Activated T-cell treated with anti-CD3 and anti-CD28 coated beads, Interleukin-2, amount 50 U/mL, for 24 hours (primary cell): ENCODE measurements at places on chromosomes 5 and 9.

- no peak for DNase-seq
Observed at GRCh38 chr9:135301271-135302263, 178.0 kb upstream of the PPP1R26 start.

- DNase-seq, result peak; percentile 58
Observed at GRCh38 chr5:43073597-43074546, 33.8 kb upstream of the ANXA2R start.

DNA sequence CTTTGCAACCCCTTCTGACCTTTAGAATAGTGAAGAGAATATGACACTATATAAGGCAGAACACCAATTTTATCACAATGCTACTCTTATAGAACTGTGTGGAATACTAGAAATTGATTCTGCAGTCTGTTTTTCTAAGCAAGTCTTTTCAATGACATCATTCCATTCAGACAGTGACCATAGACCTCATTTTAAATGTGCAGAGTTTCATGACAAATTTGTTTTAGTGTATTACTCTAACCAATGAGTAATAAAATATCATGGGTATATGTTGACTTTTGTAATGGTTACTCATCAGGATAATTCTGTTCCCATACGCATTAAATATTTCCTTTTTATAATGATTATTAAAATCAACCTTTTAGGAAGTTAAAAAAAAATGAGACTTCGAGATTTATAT lies 219.9 kb downstream of the COX7C start:
- no peak for DNase-seq

GRCh38 chr5:51201024-51201423 lies 182.2 kb upstream of the ISL1 start:
- no peak for DNase-seq

DNA sequence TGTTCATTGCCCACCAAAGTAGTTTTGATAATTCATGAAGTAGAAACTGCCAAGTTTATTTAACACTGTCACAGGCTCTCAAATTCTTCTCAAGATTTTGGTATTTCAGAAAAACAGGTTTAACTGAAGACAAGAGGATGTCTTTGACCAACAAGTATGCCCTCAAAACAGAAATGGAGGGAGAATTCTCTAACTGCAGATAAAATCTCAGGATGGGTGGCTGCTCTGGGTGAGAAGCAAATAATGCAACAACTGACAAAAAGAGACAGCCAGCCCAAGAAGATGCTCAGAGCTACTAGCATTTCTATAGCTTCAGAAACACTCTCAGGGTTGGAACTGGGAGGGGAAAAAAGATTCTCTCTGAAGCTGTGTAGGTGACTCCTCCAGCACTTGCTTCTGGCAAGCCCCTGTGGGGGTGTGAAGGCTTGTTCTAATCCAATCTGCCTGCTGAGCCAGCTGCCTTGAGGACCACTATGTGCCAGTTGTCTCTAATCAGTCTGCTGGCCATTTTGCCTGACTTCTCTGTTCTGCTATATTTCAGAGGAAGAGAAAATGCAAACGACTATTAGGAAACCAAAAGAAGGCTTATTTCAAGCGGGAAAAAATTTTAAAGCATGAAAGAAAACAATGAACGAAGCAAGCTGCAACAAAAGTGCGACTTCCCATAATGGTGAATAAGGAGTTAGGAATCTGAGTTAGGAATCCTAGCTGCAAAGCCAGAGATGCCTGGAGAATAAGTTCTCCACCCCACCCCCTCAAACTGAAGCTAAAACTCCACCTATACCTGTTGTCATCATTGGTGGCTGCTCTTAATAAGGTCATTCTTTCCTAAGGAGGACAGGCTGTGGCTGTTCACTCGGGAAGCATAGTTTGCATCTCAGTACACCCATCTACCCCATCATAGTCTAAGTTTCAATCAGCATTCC lies 147.5 kb downstream of the GNAQ start:
- DNase-seq, result no peak

- no peak for DNase-seq
Observed at GRCh38 chr9:79111653-79112052, 460.1 kb upstream of the TLE4 start.

DNA sequence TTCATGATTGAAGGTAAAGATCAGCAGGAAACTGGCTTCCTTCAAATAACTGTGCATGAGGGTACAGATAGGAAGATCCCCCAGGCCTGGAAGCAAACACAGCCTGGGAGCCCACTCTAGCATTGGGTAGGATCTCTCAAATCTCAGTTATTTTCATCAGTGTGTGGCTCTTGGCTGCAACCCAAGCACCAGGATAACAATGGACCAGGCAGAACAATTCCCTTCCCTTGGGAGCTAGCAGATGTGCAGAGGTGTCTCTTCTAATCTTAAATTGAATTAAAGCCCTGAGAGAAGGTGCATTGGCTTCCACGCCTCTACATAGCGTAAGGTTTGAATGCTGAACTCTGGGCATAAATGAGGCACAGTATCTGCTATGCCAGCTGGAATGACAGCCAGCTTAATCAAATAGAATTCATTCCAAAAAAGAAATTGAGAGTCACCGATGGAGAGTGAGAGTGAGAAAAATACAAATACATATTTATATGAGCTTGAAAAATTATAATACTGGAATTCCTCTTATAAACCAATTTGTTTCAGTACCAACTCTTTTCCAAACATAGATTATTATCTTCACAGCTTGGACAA lies 957.3 kb downstream of the CDH12 start:
- no peak for DNase-seq

GRCh38 chr5:34736445-34737115 lies 80.5 kb downstream of the RAI14 start:
- no peak for DNase-seq

DNA sequence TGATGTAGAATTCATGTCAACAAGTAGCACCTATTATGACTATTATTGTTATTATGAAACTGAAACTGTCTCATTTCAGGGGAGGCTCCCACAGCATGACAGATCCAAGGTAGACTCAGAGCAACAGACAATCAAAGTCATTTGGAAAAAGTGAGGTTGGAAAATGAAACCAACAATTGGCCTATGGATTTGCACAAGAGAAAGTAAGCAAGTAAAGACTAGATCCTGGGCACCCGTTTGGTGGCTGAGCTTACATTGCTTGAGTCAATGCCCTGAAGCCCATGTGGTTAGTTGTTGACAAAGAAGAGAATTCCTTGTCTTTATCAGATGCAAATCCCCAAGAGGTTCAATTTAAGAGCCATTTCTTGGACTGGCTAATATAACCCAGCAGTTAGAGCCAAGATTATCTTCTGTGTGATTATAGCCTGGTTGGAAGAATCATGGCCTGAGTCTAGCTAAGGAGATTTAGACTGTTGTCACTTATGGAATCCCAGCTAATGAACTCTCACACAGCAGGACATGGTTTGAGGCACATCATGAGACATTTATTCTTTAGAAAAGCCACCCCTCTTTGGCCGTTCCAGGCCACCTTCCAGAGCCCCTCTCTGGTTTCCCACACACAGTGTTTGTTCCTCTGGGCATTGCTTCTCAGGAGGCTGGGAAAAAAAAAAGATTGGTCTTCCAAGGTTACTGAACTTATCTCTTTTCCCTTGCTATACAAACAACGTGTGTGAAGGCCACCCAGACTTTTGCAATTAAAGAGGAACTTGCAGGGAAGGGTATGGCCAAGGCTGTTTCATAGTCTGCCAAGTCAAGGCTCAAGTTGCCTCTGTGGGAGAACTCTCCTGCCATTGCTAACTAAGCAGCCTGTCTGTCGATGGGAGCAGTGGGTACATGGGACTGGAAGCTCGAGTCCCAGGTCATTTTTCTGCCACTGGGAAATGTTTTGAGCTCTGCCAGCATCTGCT lies 399.5 kb downstream of the ENC1 start:
- no peak for DNase-seq

DNA sequence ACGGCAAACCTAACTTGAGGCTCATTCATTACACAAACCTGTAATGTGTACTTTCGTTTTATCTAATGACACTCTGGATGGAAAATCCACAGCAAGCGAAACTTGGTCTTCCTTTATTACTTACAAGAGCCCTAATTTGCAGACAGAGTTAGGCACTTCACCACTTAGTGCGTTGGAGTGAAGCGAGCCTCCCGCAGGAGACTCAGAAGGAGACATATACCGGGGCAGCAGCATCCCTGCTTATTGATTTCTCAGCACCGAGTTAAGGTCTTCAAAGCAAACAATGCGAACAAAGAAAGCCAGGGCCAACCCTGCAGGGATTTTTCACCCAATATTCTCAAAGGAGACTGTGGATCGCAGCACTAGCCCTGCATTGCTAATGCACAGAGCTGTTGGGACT lies 28.6 kb downstream of the LSM11 start:
- DNase-seq, result no peak

GRCh38 chr5:88805151-88805784 lies 77.7 kb downstream of the MEF2C start:
- DNase-seq, result no peak

DNA sequence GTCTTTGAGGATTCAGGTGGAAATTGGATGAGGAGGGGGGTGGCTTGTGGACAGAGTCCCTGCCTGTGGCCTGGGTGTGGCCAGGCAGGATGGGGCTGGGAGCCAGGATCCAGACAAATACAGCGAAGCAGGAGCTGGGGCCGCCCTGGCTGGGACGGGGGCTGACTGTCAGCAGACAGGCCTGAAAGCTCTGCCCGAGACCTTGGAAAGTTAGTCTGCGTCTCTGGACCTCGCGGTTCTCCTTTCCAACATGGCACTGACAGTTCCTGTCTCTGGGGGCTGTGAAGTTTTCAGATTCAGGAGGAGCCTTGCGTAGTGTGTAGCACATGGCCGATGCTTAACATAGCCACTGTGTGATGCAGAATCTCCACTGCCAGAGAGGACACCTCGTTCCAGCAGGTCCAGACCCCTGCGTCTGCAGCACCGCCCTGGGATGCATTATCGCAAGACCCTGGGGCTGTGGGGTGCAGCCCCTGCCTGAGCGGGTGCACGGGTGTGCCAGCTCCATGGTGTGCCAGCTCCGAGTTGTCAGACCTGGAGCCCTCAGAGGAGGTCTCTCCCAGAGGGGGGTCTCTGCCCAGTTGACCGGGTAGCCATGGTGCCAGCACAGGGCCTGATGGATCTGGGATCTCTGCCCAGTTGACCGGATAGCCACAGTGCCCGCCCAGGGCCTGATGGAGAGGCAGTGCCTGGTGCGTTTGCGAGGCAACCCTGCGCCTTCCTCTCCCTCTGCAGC lies 89.3 kb downstream of the COL5A1 start:
- DNase-seq, result no peak

GRCh38 chr9:99870126-99870525 lies 36.3 kb upstream of the STX17 start:
- DNase-seq, result no peak

DNA sequence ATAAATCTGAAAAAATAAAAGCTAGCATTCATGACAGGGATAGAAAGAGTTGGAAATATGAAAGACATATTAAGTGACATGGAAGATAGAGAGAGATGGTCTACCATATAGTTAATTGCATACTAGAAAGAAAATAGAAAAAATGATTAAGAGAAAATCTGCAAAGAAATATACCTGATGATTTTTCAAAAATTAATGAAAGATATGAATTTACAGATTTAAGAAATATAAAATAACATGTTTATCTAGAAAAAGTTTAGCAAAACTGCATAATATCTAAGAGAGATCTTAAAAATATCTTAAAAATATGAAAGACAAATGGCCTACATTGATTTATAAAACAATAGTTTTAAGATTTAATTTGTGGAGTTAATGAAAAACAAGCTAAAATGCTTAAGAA lies 219.1 kb upstream of the RPS23 start:
- no peak for DNase-seq

- DNase-seq, result no peak
Observed at GRCh38 chr5:143213851-143214363, 189.6 kb downstream of the NR3C1 start.

DNA sequence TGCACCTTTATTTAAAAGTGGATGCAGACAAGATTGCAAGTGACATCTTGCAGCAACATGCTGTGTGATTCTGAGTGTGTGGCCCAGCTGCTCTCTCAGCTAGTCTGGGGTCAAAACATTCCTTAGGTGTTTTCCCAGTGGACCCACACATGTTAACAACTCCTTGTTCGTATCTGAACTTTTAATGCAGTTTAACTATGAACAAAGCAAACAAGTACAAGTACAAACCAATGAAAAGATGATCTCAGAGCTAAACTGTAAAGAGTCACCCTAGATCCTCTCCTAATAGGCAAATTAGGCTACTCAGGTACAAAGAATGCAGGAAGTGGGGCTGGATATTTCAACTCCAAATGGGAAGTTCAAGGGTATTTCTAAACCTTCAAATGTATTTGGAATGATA lies 108.4 kb downstream of the ENTREP1 start:
- DNase-seq, result no peak

DNA sequence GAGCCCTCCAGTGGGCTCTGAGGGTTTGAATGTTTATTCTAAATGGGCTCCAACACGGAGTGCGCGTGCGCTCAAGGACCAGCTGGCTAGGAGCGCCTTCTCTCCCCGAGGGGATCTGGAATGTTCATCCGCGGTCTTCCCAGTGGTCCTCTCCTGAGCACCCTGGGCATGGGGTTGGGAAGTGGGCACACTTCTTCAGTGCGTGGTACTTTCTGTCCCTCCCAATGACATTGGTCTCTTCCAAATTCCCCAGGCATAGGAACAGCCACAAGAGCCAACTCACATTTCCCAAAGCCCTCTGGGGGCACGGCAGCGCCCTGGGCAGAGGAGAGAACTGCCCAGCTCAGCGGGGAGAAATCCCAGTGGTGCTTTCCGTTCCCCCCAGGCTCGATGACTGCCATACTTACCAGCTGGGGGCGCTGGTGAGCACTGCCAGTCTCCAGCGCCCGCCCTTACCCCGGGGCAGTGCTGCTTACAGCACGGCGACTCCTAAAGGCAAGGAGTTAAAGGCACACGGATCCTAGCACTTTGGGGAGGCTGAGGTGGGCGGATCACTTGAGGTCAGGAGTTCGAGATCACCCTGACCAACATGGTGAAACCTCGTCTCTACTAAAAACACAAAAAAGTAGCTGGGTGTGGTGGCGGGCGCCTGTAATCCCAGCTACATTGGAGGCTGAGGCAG lies 29.9 kb upstream of the OBP2B start:
- DNase-seq, result peak; percentile 72

DNA sequence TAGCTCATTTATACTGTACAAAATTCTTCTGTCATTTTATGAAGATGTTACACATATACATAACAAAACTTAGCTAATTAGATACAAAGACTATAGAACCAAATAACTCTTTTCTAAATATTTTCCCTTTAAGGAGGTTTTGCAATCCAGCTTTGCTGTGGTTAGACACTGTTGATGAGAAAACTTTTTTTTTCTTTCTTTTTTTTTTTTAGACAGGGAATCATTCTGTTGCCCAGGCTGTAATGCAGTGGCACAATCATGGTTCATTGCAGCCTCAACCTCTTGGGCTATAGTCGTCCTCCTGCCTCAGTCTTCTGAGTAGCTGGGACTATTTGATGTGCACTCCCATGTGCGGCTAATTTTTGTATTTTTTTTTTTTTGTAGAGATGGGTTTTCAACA lies 38.5 kb upstream of the CDKN2B start:
- DNase-seq, result no peak

- no peak for DNase-seq
Observed at GRCh38 chr5:137415231-137415681, 83.9 kb downstream of the SPOCK1 start.
